ENCODE measurements at places on chromosomes 12 and 14. TPM values are rescaled to one million over a fixed set of nuclear protein-coding genes. Genes with fewer than 3 reads are reported as not detected.

- H3K27ac ChIP-seq: no peak overlapping the region
- H3K36me3 ChIP-seq: no peaks in the 10 kb centered on the region
- H3K27me3 ChIP-seq: no peaks in the 10 kb centered on the region
- H3K4me3 ChIP-seq: no peak overlapping the region
These were observed 6.9 kb upstream of the DNM1L start for GRCh38 chr12:32671930-32672780.

DNA sequence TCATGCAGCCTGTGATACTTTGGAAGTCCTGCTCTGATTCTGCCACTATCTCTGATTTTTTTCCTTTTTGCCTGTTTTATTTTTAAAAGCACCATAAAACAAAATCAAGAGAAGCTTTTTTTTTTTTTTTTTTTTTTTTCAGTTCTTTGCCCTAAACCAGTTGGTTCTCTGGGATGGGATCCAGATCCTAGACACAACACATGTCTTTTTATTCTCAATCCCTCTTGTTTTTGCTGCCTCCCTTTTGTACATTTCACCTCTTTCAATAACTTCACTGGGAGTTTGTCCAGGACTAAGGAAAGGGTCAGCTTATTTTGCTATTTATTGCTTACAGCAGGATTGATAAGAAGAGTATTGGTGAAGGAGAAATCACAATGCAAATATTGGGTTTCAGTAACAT lies 139.4 kb downstream of the GRIP1 start:
- no peaks in the 10 kb centered on the region for H3K36me3 ChIP-seq
- no peak for DNase-seq
- no peak overlapping the region for H3K4me3 ChIP-seq
- no peaks in the 10 kb centered on the region for H3K27me3 ChIP-seq
- H3K4me1 ChIP-seq: no peaks in the 10 kb centered on the region
- no peak overlapping the region for H3K27ac ChIP-seq

DNA sequence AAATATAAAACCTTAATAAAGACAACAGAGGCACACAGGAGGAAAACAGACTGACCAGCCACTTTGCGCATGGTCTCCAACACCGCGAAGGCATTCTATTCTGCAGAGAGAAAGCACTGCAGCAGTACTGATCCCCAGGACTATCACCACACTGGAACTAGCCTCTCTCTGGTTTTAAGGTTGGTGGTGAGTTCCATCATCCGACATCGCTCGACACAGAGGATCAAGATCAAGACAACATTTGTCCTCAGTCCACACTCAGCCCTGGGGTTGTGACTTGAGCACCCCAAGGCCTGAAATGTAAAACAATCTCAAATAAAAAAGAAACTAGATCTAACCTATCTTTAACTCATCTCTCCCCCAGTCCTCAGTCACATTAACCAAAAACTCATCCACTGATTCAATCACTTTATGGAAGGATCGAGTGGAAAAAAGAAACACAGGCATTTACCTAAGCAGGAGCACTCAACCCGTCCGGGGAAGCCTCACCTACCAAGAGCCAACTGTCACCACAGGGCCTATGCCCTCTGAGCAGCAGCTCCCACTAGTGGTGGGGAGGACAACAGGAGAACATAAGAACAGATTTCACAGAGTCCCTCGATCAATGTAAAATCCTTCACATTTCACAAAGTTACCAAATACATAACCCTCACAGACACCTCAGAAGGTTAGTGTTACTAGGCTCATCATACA lies 17.7 kb downstream of the STXBP6 start:
- no peak overlapping the region for H3K4me3 ChIP-seq
- peaks cover 1% of the 10 kb centered on the region for H3K36me3 ChIP-seq
- no peaks in the 10 kb centered on the region for H3K4me1 ChIP-seq
- H3K27ac ChIP-seq: no peak overlapping the region

- H3K27me3 ChIP-seq: no peaks in the 10 kb centered on the region
- H3K4me3 ChIP-seq: no peak overlapping the region
- no peaks in the 10 kb centered on the region for H3K4me1 ChIP-seq
These were observed 58.7 kb upstream of the PDE3A start for GRCh38 chr12:20309504-20310148.

DNA sequence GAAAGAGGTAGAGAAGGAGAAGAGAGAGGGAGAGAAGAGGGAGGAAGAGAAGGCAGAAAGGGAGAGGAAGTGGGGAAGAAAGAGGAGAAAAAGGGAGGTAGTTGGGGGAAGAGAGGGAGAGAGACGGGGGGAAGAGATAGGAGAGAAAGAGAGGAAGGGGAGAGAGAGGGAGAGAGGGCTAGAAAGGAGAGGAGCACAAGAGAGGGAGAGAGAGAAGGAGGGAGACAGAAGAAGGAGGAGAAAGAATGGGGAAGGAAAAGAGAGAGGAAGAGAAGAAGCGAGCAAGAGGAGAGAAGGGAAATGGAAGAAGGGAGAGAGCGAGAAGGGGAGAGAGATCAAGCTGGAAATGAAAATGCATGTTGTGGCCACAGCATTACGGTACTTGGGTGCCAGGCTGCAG lies 1368.4 kb upstream of the TMEM132C start:
- no peak for DNase-seq
- no peaks in the 10 kb centered on the region for H3K27me3 ChIP-seq
- H3K27ac ChIP-seq: no peak overlapping the region
- H3K4me1 ChIP-seq: no peaks in the 10 kb centered on the region
- no peaks in the 10 kb centered on the region for H3K36me3 ChIP-seq

The EPYC gene
- not detected for total RNA-seq

The CLEC4A gene
- 14.1 TPM for total RNA-seq

Data from lung (tissue), 17 donors.